ENCODE measurements at places on chromosomes 13 and 19.

DNA sequence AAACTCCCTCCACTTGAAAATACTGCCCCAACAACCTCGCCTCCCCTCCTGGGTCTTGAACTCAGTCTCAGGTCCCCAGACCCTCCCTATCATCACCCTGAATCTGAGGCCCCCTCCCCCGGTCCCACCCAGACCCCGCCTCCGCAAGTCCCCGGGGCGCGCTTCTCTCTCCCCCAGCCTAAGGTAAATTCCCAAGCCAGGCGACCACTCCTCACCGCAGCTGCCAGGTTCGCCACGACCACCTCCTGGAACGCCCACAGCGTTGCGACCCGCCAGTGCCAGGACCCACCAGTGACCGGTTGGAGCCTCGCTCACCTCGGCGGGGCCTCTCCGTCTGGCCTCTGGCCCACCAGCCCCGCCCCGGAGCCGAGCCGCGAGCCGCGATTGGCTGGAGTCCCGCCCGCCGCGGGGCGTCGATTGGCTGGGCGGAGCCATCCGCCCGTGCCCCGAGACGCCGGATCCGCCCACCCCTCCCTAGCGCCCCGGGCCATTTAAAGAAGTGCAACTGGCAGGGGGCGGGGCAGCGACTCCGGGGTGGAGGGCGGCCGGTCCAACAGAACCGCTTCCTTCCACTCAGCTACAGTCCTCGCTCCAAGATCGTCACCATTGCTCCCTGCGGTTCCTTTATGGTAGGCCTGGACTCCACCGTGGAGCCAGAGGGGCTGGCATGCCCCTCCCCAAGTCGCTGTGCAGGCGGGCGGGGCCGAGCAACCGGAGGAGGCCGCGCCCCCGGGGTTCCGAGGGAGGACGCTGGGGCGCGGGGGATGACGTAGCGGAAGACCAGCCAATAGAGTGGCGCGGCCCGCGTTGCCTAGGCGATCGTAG is at the start of gene SERTAD3:
Gene SERTAD3 (minus strand): TSS at position 336 of the 825 bp plus-strand sequence. CDS start 2,255 bp downstream, outside the sequence.
- DNase-seq: peak; percentile 95

GRCh38 chr13:105972306-105972721 is 563.1 kb downstream of the EFNB2 start:
- DNase-seq: no peak

DNA sequence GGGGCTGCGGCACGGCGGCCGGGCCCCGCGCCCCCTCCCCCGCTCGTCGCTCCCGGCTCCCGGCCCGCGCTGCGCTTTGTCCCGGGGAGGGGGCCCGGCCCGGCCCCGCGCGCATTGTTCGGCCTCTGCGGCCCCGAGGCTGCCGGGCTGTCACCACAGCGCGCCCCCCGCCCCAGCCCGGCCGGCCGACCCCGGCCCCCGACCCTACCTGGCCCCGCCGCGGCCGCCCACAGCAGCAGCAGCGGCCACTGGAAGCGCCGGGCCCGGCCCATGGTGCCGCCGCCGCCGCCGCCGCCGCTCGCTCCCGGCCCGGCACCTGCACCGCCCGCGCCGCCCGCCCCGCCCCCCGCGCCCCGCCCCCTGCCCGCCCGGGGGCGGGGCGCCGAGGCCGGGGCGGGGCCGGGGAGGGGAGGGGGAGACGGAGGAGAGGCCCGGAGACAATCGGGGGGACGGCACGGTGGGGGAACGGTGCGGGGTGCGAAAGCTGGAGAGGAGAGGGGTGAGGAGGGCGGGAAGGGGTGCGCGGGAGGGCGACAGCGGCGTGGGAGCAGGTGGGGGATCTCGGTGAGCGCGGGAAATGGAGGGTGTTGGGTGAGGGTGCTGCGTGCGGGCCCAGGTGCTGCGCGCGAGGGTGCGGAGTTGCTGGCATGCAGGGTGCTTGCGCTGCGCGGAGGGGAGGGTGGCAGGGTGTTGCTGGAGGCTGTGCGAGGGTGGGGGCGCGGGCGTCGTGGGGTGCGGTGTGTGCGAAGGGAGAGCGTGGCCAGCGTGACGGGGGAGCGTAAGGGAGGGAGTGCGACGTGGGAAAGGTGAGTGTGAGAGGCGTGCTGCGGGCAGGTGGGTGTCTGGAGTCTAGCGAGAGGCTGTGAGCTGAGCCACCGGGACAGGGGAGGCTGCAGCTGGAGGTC is at the start of gene CADM4:
Gene CADM4 (minus strand): TSS at position 332 of the 905 bp plus-strand sequence. CDS start 60 bp downstream, at position 272.
- DNase-seq: peak; percentile 42

- no peak for DNase-seq
Measured at GRCh38 chr13:48750588-48751383, 97.1 kb downstream of the CYSLTR2 start.

- no peak for DNase-seq
Measured at GRCh38 chr13:40772765-40773473, 1.9 kb upstream of the MRPS31 start.

DNA sequence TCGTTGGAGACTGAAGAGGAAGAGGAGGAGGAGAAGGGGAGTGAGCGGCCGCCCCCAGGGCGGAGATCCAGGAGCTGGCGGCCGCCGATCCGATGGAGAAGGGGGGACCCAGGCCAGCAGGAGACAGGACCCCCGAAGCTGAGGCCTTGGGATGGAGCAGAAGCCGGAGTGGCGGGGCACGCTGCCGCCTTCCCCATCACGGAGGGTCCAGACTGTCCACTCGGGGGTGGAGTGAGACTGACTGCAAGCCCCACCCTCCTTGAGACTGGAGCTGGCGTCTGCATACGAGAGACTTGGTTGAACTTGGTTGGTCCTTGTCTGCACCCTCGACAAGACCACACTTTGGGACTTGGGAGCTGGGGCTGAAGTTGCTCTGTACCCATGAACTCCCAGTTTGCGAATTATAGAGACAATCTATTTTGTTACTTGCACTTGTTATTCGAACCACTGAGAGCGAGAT is 1.8 kb downstream of the GADD45B start:
- DNase-seq: no peak

- no peak for DNase-seq
Measured at GRCh38 chr13:49253310-49253709, 5.6 kb downstream of the CDADC1 start.

DNA sequence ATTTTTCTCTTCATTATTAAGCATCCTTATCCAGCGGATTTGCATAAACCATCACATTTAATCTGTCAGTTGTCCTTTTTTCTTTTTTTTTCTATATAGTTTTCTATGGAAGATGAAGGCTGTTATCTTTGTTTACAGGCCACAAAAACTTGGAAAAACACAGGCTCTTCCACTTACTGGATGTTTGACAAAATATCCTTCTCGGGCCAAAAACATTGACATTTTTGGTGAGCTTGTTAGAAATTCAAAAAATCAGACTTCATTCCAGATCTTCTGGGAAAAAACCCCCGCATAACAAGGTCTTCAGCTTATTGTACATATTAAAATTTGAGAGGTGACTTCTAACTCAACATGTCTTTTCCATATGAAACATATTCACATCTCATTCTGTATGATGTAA is 13.8 kb downstream of the ZNF93 start:
- DNase-seq: no peak

- no peak for DNase-seq
Measured at GRCh38 chr19:51123802-51124201, 904 bp upstream of the SIGLEC9 start.

DNA sequence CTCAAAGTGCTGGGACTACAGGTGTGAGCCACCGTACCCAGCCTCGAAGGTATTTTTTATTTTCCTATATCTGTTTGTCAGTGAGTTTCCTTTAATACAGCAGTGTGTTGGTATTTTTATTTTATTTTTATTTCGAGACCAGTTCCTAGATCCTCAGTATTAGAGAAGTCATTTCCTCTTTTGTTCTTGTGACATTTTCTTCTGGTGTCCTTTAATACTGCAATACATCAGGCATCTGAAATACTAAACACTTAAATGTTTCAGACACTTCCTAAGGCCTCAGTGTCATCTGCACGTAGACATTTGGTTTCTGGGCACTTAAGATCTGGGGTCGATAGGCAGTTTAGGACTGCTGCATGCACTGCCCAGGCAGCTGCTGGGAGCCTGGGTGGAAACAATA is 22.5 kb downstream of the GATAD2A start:
- DNase-seq: no peak

GRCh38 chr13:38620876-38621275 is 66.0 kb upstream of the FREM2 start:
- DNase-seq: no peak

GRCh38 chr19:41320568-41320967 is 10.6 kb downstream of the CCDC97 start:
- no peak for DNase-seq

GRCh38 chr13:50990065-50990817 is 80.7 kb downstream of the RNASEH2B start:
- DNase-seq: no peak

GRCh38 chr19:6769006-6769619 is 1.9 kb upstream of the SH2D3A start:
- DNase-seq: no peak

DNA sequence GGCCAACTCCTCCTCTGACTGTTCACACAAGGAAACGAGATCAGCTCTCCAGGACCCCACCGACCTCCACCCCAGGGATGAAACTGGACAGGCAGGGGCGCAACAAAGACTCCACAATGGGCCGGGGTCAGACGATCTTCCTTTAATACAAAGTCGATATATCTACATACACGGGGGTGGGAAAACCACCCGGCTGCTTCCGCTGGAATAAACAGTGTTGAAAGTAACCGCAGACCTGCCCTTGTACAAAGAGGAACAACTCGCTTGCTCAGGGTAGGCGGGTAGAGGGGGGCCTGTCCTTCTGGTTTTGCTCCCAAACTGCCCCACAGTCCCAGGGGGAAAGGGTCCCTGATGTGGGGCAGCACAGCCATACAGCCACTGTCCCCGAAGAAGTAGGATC is 135.2 kb downstream of the PTPRS start:
- peak; percentile 6 for DNase-seq

- no peak for DNase-seq
Measured at GRCh38 chr13:26680572-26680971, 80.0 kb downstream of the GPR12 start.

Data from activated CD4-positive, alpha-beta T cell treated with anti-CD3 and anti-CD28 coated beads, Interleukin-2, amount 50 U/mL, for 4 hours (primary cell).